ENCODE measurements at places on chromosomes 1 and 21. TPM values are rescaled to one million over a fixed set of nuclear protein-coding genes. Genes with fewer than 3 reads are reported as not detected.

The KRTAP19-3 gene
- total RNA-seq: not detected

The ACTN2 gene
- total RNA-seq: not detected

The TATDN3 gene
- total RNA-seq: 12.4 TPM

The TPTE gene
- not detected for total RNA-seq

The OSCP1 gene
- total RNA-seq: 6.1 TPM

The ATP1A1 gene
- 228 TPM for total RNA-seq

The MDM4 gene
- total RNA-seq: 21.9 TPM

The RGS18 gene
- not detected for total RNA-seq

Measured in HFFc6 (cell line).